ENCODE measurements at places on chromosomes 6 and 20.

DNA sequence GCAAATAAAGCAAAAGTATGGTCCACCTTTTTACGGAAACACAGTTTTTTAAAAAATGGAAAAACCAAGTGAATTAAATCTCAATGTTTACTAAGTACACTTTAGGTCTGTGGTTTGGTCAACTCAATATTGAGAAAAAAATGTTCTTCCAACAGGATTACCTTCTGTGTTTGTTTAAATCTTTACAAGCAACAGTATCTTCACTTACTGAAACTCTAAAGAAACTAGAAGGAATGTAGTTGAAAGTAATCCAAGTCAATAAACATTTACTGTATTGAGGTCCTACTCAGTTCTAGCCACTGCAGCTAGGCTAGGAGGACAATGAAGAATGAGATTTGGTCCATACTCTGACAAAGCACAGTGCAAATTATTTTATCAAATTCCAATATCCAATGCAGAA is 80.1 kb downstream of the ASCC3 start:
- DNase-seq, result no peak

GRCh38 chr6:39840781-39841180 is 48.6 kb downstream of the DAAM2 start:
- DNase-seq, result no peak

- no peak for DNase-seq
Observed at GRCh38 chr20:29689411-29690225, 1567.8 kb upstream of the DEFB115 start.

DNA sequence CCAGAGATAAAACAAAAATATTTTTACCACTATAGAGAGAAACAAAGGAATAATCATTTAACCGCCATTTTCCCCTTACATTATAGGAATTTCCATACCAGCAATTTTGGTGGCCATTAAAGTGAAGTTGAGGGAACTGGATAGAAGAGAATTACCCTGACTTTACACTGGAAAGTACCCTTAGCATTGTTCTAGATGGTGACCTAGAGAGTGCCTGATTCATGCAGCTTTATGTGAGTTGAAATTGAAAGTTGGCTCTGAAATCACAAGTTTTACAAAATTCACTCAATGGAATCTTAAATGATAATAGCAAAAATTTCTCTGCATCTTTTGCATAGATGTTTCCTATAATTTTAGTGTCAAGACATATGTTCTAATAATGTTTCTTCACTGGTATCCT is 55.7 kb upstream of the PREP start:
- no peak for DNase-seq

DNA sequence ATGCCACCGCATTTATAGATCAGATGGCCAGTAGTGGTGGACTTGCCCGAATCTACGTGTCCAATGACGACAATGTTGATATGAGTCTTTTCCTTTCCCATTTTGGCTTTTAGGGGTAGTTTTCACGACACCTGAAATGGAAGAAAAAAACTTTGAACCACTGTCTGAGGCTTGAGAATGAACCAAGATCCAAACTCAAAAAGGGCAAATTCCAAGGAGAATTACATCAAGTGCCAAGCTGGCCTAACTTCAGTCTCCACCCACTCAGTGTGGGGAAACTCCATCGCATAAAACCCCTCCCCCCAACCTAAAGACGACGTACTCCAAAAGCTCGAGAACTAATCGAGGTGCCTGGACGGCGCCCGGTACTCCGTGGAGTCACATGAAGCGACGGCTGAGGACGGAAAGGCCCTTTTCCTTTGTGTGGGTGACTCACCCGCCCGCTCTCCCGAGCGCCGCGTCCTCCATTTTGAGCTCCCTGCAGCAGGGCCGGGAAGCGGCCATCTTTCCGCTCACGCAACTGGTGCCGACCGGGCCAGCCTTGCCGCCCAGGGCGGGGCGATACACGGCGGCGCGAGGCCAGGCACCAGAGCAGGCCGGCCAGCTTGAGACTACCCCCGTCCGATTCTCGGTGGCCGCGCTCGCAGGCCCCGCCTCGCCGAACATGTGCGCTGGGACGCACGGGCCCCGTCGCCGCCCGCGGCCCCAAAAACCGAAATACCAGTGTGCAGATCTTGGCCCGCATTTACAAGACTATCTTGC is 725 bp downstream of the EEF1A1 start:
- peak; percentile 41 for DNase-seq

DNA sequence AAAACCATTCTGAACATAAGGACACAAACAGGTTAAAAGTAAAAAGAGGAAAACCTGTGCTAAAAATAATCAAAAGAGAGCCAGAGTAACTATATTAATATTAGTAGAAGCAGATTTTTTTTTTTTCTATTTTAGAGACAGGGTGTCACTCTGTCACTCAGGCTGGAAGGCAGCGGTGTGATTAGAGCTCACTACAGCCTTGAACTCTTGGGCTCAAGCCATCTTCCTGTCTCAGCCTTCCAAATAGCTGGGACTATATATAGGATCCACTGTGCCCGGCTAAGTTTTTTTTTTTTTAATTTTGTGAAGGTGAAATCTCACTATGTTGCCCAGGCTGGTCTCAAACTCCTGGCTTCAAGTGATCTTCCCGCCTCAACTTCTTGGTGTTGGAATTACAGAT is 33.4 kb upstream of the PLN start:
- no peak for DNase-seq

- no peak for DNase-seq
Observed at GRCh38 chr20:35568645-35569044, 26.8 kb downstream of the ERGIC3 start.

Measured in pulmonary artery endothelial cell (primary cell).